Stimulated activated CD4-positive, alpha-beta T cell treated with anti-CD3 and anti-CD28 coated beads, Interleukin-2, amount 100 ng/mL, for 4 hours (primary cell): ENCODE measurements at places on chromosomes 3 and 15.

GRCh38 chr3:195032106-195032759 lies 238.7 kb downstream of the XXYLT1 start:
- DNase-seq, result no peak

GRCh38 chr3:16801698-16802097 lies 83.1 kb upstream of the PLCL2 start:
- no peak for DNase-seq

DNA sequence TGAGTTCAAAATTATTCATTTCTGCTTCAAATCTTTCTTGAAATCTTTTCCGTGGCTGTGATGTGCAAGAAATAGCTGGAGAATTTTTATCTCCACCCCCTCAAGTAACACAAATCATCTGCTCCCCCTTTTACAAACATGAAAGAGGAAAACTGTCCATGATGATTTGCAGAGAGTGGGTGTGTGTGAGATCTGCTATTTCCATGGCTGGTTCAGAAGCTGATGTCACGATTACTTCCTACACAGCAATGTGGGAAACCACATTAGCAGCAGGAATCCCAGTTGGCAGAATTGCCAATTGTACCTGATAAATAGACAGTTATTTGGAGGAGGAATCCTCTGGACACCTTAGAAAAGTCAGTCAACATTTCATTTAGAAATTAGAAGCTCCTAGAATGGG lies 75.2 kb upstream of the GRM7 start:
- no peak for DNase-seq

DNA sequence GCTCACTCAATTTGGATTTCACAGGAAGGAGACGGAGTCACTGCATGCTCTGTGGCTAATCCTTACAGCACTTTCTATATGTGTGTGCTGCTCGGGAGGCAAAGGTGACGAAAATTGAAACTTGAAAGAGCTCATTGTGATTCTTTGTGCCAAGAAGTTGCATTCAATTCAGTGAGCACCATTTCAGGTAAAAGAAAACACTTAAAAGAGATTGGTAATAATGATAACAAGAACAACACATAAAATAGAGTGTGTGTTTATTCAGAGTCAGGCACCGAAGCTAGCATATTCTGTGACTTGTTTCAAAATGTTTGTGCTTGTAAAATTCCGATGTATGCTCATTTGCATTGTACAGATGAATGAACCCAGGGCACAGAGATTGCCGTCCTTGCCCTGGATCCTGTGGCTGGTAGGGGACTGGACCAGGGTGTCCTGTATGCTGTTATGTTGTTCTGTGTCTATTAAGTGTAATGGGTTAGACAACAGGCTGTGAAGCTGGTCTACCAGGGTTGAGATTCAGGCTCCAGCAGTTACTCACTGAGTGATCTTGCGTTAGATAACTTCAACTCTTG lies 193.3 kb upstream of the PROK2 start:
- DNase-seq, result no peak

DNA sequence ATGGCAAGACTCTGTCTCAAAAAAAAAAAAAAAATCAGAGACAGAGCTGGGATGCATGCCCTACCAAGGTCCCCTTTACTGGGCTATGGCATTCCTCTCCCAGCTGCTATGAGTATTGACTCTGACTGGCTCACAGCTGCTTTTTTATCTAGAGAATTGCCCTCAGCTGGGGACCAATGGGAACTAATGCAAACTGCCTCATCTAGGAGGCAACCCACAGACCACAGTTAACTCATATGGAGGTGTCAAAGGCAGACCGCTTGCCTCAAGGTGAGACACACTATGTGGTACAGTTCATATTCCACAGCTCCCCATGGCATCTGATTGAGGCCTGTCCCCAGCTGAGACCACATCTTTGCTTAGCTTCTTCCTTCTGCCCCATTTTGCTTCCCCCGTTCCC lies 183.5 kb upstream of the EOMES start:
- no peak for DNase-seq

- DNase-seq, result no peak
These were observed 847.4 kb downstream of the FHIT start for GRCh38 chr3:60403866-60404265.

- no peak for DNase-seq
These were observed 241.6 kb downstream of the SCAPER start for GRCh38 chr15:76663529-76663928.

DNA sequence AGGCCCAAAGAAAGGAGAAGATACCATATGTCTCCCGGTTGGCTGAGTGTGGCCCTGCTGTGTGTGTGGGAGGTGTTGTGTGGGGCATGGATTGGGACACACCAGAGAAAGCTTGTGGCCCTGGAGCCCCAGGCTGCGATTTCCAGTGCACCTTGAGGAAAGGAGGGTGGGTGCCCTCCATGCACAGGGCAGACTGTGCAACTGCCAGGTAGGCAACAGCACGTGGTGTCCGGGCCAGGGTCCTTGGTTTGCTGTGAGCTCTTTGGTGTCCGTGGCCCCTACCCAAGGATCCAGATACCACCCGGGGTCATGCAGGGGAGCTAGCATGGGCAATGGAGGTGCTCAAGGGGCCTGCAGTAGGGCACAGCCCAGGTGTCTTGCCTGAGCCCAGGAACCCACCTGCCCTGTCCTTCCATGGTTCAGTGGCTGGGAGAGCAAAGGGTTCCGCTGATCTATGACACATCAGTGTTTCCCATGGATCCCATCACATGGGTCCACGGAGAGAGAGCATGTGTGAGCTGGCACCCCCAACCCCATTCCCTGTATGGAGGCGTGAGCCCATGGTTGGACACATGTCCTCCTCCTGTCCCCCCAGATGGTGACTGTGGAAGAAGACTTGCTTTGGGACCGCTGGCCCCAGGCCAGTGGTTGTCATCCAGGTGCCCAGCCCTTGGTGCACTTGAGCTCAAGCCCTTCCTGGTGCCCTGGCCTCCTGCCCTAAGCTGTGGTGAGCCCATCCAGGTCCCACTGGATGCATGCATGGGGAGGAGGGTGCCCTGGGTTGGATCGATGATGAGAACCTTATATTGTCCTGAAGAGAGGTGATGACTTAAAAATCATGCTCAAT lies 223.4 kb downstream of the SNRPN start:
- no peak for DNase-seq

DNA sequence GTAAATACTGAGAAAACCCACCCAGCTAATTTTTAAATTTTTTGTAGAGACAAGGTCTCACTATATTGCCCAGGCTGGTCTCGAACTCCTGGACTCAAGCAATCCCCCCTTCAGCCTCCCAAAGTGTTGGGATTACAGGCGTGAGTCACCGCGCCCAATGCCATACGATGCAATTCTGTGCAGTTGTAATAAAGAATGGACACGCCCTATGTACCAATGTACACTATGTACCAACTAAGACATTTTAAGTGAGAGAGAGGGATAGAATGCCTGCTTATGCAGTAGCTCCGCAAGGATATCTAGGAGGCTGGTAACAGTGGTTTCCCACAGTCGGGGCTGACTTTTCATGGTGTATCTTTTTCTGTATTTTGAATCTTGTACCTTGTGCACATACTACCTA lies 14.6 kb downstream of the ZNF710 start:
- no peak for DNase-seq

GRCh38 chr3:1902416-1902815 lies 196.2 kb upstream of the CNTN4 start:
- no peak for DNase-seq

DNA sequence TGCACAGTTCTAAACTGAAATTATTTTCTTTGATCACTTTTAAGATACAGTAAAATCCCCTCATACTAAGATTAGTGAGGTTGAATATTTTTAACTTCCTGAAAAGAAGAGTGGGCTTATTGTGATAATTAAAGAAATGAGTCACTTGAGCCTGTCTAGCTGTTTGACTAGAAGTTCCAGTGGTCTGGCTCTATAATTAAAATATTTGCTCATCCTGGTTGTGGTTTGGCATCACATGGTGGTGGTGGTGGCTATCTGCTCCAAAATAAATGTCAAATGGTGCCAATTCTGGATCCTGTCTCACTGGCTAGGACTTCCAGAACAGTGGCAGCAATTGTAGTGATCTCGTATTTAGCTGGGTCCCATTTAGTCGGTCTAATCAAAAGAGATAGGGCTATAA lies 8.6 kb upstream of the TEX9 start:
- DNase-seq, result no peak

GRCh38 chr3:57118254-57118653 lies 46.9 kb downstream of the IL17RD start:
- DNase-seq, result no peak
